ENCODE measurements at places on chromosomes 5 and 9.

GRCh38 chr9:120770931-120771330 is 22.3 kb downstream of the FBXW2 start:
- no peak for DNase-seq

- no peak for DNase-seq
Observed at GRCh38 chr9:27414220-27414761, 109.8 kb upstream of the IFNK start.

DNA sequence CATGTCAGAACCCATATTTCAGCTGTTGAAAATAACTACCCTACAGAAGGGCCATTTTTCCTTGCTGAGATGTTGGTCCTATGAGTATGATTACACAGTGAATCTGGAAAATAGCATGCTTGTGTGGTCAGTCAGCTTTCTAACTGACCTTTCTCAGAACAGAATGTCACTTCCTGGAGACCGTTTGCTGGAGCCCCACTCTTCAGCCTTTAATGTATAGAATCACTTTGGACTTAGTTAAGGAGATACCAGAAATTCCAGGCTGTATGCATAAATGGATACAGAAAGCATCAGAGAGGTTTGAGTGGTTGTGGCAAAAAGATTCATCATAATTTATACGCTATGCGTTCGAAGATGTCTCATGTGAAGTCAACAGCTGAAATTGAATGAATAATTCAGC is 488.1 kb downstream of the EBF1 start:
- DNase-seq: no peak

DNA sequence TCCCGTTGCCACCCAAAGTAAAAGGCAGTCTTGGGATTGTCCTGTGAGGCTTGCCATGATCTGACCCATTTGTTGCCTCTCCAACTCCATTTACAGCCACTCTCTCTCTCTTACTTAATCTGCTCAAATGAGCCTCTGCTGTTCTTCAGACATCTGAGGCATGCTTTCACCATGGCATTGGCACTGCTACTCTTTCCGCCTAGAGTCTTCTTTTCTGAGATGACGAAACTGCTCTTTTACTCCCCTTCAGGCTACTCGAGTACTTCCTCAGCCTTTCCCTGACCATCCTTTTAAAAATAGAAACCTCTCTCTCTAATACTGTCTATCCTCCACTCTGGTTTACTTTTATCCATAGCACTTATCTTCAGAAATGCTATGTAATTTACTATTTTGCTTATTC is 9.0 kb downstream of the FOCAD start:
- no peak for DNase-seq

DNA sequence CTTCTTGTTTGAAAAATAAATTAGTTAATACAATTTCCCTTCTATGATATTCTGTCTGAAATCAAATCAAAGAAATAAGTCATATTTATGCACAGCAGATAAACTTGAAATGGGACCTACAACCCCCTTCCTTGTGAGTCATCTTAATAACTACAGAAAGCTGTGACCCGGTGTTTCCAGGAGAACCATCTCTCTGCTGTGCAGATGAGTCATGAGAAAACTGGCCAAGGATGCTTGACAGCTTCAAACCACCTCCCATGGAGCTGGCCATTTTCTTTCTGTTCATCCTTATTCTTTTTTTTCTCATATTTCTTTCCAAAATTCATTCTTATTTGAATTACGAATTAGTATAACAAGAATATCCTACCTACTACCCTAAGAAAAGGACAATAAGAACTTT is 43.4 kb upstream of the NR4A3 start:
- peak; percentile 26 for DNase-seq

DNA sequence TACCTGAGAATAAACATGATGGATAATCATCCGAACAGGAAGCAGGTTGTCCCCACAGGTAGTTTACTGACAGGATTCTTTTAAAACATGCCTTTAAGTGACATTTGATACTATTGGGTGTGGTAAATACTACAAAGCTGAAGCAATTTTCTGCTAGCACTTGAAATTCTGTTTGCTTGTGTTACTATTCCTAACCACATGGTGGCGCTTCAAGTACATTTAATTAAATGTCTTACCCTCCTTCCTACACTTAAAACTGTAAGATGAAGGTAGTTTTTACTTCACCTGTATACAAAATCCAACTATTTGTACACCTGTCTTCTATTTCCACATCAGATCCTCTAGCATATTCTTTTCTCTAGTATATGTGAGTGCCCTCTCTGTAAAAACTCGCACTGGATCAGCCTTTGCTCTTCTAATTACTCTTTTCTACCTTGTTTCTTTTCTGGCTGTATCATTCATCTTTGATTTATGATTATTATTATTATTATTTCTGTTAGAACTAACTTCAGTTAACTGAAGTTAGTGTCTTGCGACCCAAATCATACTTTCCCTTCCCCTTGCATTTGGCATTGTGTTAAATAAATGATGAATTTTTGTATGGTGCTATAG is 18.4 kb downstream of the SLC25A46 start:
- no peak for DNase-seq

DNA sequence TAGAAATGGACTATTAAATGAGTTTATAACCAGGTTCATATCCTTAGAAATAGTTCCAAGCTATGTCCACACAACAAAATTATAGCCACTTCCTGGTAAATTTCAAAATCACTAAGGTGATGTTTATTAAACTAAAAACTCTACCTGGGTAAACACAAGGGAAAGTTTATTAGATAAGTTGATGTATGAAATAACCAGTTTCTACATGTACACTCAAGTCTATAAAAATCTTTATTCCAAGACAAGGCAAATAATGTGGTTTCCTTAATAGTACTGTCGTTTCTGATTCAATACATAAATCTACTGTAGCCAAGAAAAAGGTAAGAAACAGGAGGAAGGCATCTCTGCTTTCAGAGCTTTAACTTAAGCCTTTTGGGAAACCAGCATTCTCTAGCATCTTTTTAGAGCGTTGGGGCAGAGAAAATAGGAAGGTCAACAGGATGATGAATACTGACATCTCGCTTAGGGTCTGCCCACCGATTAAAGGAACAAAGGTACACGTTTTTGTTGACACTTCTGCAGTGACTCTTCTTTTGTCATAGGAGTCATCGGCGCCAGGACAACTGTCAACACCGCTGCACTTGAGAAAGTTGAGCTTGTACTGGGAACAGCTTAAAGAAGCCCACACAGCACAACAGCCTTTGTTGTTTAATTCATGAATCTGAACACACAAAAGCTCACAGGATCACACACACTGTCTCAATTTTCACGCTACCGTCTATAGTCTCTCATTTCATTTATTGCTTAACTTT is 513.6 kb downstream of the SLCO4C1 start:
- DNase-seq: no peak

- no peak for DNase-seq
Observed at GRCh38 chr9:107488375-107489143, 1.0 kb downstream of the KLF4 start.

DNA sequence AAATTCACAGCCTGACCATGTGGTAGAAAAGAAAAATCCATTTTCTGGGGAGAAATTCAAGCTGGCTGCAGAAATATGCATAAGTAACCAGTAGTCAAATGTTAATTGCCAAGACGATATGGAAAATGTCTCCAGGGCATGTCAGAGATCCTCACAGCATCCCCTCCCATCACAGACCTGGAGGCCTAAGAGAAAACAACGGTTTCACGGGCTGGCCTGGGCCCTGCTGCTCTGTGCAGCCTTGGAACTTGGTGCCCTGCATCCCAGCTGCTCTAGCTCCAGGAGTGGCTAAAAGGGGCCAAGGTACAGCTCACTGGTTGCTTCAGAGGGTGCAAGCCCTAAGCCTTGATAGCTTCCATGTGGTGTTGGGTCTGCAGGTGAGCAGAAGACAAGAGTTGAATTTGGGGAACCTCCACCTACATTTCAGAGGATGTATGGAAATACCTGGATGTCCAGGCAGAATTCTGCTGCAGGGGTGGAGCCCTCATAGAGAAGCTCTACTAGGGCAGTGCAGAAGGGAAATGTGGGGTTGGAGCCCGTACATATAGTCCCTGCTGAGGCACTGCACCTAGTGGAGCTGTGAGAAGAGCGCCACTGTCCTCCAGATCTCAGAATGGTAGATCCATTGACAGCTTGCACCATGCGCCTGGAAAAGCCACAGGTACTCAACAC is 49.7 kb downstream of the PTBP3 start:
- no peak for DNase-seq

GRCh38 chr5:173886150-173886549 is 2.0 kb upstream of the CPEB4 start:
- no peak for DNase-seq

DNA sequence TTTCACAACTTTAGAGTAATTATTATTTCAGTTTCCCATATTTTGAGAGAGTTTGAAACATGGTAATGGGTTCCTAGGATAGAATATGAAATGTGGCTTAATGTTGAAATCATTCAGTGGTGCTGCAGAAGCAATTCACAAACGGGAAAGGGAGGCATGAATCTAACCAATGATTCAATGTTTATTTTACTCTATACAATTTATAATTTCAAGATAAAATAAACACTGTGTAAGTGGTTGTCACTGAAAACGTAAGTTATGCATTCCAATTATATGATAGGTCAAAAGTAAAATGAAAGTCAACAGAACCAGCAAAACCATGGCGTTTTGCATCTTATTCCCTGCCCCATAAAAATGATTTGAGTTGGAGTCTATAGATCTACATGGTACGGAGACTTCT is 1207.1 kb upstream of the CDH18 start:
- DNase-seq: no peak

- DNase-seq: no peak
Observed at GRCh38 chr5:181134259-181134658, 3.3 kb upstream of the OR2V1 start.

DNA sequence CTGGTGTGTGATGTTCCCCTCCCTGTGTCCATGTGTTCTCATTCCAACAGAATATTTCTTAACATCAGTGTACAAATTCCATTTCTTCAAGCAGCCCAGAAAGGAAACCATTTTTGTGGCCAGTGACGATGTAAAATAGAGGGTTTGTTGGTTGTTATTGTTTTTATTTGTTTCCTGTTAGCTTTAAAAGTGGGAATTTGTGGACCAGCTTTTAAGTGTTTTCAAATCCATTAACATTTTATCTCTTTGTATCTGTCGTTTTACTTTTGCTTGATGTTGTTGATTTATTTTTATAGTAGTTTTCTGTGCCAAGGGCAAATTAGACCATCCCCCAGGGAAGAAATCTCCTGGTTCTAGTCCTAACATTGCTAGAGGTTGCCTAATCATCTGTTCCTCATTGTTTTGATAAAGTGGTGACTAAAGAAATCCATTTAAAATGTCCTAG is 100.0 kb downstream of the GDNF start:
- DNase-seq: no peak

DNA sequence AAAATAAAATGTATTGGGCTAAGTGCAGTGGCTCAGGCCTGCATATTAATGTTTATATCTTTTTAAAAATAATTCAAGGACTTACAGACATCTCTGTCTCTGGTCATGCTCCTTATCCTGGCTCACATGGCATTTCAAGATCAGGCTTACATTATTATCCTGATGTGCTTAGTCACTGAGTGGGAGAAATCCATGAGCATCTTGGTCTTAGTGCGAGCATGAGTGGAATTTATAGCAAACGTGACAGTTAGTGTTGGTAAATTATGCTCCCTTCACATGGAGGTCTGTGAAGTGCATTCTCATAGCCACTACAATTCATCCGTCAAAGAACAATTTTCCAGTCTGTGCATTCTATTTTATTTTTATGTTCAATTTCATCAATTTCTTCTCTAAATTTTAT is 237.8 kb upstream of the EDIL3 start:
- no peak for DNase-seq

- DNase-seq: no peak
Observed at GRCh38 chr5:33877449-33877848, 14.3 kb downstream of the ADAMTS12 start.

DNA sequence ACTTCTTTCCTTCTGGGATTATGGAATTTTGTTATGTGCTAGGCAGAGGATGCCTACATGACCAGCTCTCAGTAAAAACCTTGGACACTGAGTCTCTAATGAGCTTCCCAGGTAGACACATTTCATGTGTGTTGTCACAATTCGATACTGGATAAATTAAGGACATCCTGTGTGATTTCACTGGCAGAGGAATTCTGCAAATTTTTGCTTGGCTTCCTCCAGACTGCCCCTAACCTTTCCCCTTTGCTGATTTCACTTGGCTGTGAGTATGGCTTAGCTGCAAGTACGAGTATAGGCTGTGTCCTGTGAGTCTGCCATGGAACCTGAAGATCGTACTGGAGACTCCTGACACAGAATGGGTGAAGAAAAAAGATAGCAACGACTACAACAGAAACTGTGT is 47.6 kb downstream of the MRPS27 start:
- no peak for DNase-seq

- no peak for DNase-seq
Observed at GRCh38 chr5:139022528-139022927, 147.4 kb upstream of the LRRTM2 start.

DNA sequence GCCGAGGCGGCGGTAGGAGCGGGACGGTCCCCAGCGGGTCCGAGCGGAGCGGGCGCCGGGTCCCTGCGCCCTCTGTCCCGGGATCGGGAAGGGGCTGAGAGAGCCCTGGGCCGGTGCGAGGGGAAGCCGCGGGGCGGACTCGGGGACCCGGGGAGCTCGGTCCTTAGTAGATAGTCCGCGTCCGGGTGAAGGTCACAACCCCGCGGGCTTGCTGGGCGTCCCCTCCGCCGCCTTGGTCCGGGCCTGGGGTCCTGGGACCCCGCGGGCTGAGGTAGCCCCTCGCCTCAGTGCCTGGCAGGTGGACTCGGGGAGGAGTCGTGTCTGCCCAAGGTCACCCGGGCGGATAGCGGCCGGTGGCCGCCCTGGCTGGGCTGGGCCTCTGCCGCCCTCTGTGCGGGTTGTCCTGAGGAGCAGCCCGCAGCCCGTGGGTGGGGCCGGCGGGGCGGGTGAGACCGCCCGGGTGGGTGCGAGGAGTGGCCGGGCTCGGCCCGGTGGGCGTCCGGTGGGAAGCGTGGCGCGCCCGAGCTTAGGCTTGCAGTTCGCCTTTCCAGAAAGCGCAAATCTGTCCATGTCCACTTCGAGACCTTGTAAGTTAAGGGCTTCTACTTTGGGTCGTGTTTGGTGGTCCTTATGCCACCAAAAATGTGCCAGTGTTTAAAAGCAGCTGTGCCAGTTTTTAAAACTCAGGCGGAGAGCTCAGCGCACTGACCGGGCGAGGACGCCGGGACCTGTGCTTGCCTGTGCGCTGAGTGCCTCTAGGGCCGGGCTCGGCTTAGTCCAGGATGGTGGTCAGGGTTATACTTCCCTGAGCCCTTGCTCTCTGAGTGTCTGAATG is 554 bp downstream of the SDHA start:
- no peak for DNase-seq

- no peak for DNase-seq
Observed at GRCh38 chr5:119190470-119191095, 119.7 kb downstream of the DMXL1 start.

DNA sequence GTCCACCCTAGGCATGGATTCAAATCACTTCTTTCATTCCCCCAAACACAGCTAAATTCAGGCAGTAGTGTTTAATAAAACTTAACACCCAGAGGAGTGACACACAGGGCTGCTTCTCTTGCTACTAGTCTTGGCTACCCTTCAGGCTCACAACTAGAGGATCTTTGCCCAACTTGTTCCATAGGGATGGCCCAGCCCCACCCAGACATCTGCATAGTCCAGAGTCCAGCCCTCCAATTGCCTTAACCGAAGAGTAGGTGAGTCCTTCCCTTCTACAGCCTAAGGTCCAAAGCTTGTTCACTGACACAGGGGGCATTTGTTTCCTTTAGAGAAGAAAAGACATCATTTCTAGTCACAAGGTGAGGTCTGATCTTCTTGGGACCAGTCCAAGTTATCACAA is 15.2 kb upstream of the RXFP3 start:
- DNase-seq: no peak
